CD8-positive, alpha-beta memory T cell (primary cell): ENCODE measurements at places on chromosomes 1 and 21. TPM values are rescaled to one million over a fixed set of nuclear protein-coding genes. Genes with fewer than 3 reads are reported as not detected.

SLC44A5 gene
- total RNA-seq: 0.29 TPM

MSTO1 gene
- 82.0 TPM for total RNA-seq

H3-3A gene
- total RNA-seq: 372 TPM

HSD3B1 gene
- not detected for total RNA-seq

TCHH gene
- total RNA-seq: 0.09 TPM

FMO5 gene
- 0.35 TPM for total RNA-seq

LAD1 gene
- total RNA-seq: not detected

OR2W3 gene
- not detected for total RNA-seq

AMPD1 gene
- not detected for total RNA-seq

KISS1 gene
- total RNA-seq: not detected

HHAT gene
- total RNA-seq: 1.4 TPM

WDR64 gene
- not detected for total RNA-seq

NR1I3 gene
- total RNA-seq: not detected

IFI44L gene
- total RNA-seq: 1.4 TPM

ANGPTL3 gene
- total RNA-seq: not detected

PRKAB2 gene
- total RNA-seq: 8.5 TPM

GBP4 gene
- 26.6 TPM for total RNA-seq

TIAM1 gene
- total RNA-seq: 37.3 TPM

FALEC gene
- total RNA-seq: not detected

FOXD3 gene
- not detected for total RNA-seq

FAM151A gene
- not detected for total RNA-seq

CD1E gene
- not detected for total RNA-seq

NTNG1 gene
- total RNA-seq: not detected

YRDC gene
- 80.8 TPM for total RNA-seq

CGN gene
- 1.6 TPM for total RNA-seq

S100A7 gene
- total RNA-seq: not detected

FAAH gene
- total RNA-seq: 4.5 TPM

UFC1 gene
- total RNA-seq: 118 TPM

HYI gene
- total RNA-seq: 5.5 TPM

WNT3A gene
- total RNA-seq: not detected

GPR25 gene
- total RNA-seq: 0.18 TPM

C1orf210 gene
- not detected for total RNA-seq

MMEL1 gene
- not detected for total RNA-seq

ST6GALNAC5 gene
- not detected for total RNA-seq

UBE2U gene
- total RNA-seq: not detected

FAM229A gene
- 5.2 TPM for total RNA-seq

HTR1D gene
- not detected for total RNA-seq

PEX11B gene
- 43.1 TPM for total RNA-seq

ITLN2 gene
- total RNA-seq: not detected

FCAMR gene
- total RNA-seq: not detected

SPRR2G gene
- not detected for total RNA-seq

RGS8 gene
- not detected for total RNA-seq

TBX19 gene
- 1.4 TPM for total RNA-seq

TNFRSF1B gene
- 174 TPM for total RNA-seq
